Stimulated activated CD8-positive, alpha-beta memory T cell treated with anti-CD3 and anti-CD28 coated beads, Interleukin-4, amount 100 ng/mL, for 1 hour (primary cell): ENCODE measurements at places on chromosomes 5 and 9.

DNA sequence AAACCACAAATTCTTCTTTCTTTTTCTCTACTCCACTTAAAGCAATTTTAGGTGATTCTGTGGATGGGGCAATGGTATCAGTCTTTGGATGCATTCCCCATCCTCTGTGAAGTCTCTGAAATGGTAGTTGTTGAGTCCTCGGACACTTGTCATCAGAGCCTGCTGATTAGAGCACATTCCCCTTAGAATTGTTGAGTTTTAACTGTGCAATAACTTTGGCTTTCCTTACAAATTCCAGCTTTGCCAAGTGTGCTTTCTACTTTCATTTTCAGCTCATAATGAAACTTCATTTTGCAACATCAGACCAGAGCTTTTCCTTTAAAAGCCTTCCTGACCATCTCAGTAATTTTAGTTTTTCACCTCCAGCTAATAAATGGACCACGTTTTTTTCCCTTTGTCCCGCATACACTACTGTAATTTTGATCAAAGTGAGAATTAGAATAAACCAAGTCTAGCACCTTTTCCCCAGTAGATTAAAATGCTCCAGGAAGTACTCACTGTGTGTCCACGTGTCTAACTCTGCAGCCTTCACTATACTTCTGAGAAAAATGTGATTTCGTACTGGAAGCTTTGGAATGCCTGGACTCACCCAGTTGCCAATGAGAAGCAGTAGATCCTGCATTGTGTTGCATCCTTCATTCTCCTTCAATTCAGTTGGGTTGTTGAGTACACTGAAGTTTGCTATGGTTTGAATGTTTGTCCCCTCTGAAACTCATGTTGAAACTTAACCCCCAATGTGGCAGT is 135.6 kb downstream of the NTRK2 start:
- DNase-seq: no peak

GRCh38 chr9:123350590-123351310 is 5.2 kb upstream of the CRB2 start:
- no peak for DNase-seq

GRCh38 chr5:173139631-173140030 is 4.7 kb upstream of the BNIP1 start:
- no peak for DNase-seq

DNA sequence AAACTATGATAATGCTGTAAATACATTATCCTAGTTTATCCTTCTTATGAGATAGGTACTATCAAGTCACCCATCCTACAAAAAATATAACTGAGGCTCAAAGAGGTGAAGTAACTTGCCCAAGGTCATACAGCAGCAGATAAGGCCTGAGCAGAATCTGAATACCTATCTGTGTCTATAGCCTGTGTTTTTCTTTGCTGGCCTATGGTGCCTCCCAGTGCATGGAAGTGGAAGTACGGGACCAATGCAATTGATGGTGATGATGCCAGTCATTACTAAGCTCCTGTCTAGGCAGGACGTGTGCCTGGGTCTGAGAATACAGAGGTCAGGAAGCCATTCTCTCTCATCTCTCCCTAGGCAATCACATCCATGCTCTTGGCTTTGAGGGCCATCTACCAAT is 67.8 kb downstream of the FAT2 start:
- no peak for DNase-seq

- DNase-seq: no peak
These were observed 51.3 kb downstream of the CRB2 start for GRCh38 chr9:123407217-123407851.

- no peak for DNase-seq
These were observed 5.6 kb upstream of the BNIP1 start for GRCh38 chr5:173138707-173139106.
